Cerebellar nuclear complex (tissue), 1 donor: ENCODE measurements at places on chromosomes 3 and 15.

GRCh38 chr3:142852009-142852408 lies 36.9 kb downstream of the PCOLCE2 start:
- DNase-seq, result no peak

GRCh38 chr3:15495461-15496340 lies 25.8 kb downstream of the COLQ start:
- DNase-seq, result no peak

DNA sequence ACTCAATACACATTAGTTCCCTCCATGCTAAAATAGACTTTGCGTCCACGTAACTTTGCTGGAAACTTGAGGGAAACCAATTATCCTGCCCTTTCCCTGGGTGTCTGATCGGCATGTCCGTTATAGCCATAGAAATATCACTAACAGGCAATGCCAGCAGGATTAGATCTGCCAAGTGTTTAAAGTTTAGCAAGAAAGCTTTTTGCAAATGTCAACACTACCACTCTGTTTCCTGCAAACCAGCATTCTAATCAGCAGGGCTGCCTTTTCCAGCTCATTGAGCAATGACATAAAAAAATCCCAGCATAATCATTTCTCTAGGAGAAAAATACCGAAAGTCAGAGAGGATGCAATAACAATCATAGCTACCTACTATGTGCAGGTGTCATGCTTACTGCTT lies 60.9 kb downstream of the NOX5 start:
- no peak for DNase-seq

- no peak for DNase-seq
Observed at GRCh38 chr3:69445498-69445897, 59.6 kb upstream of the FRMD4B start.

GRCh38 chr3:171649267-171649666 lies 161.0 kb downstream of the PLD1 start:
- DNase-seq, result no peak

- DNase-seq, result no peak
Observed at GRCh38 chr3:94433811-94434210, 370.9 kb downstream of the NSUN3 start.

DNA sequence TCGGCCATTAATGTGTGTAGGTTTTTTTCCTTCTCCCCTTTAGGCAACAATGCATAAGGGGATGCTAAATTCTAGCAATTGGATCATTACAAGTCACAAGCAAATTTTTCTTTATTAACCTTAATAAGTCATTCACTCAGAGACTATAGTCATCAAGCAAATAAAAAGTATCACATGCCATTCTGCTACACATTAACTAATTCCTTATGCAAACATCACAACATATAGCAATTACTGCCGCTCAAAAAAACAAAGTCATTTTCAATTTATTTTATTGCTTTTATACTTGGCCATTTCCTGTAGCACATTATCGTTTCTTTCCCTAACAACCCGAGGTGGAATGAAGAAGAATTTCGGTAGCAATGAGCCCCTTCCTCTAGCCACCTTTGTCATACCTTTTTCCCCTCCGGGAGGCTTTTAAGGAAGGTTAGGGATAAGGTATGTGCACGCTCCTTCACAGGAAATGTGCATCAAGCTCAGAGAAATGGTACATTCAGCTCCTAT lies 421.2 kb downstream of the TIGIT start:
- DNase-seq, result no peak

DNA sequence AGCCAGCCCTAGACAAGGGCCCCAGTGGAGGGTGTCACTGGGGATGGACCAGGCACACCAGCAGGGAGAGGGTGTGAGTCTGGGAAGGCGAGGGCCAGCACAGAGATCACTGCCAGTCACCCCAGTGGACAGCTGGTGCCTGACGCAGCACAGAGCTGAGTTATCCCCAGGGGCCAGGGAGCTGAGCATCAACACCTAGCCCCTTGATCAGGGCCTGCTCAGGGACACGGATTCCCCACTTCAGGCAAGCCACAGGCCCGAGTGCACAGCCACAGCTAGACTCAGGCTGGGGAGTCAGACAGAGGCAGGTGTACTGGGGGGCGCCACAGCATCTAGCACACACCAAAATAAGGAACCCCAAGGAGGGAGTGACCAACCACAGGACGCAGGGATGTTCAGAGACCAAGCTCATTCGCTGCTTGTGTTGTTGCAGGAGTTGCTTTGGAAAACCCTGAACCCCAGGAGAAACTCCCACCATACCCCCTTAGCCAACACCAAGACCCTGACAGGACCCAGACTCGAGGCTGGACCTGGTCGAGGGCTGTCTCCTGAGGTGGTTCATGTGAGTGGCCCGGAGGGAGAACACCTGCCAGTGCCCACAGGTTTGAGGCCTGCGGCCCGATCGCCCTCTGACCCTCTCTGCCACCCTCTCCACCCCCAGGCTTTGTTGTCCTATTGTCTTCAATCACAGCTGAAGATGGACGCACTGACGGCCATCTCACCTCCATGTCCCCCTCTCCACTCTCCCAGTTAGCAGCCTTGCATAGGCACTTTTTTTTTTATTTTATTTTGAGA lies 146.8 kb downstream of the TPRA1 start:
- no peak for DNase-seq

- no peak for DNase-seq
Observed at GRCh38 chr3:72995337-72995736, 1.3 kb upstream of the PPP4R2 start.

DNA sequence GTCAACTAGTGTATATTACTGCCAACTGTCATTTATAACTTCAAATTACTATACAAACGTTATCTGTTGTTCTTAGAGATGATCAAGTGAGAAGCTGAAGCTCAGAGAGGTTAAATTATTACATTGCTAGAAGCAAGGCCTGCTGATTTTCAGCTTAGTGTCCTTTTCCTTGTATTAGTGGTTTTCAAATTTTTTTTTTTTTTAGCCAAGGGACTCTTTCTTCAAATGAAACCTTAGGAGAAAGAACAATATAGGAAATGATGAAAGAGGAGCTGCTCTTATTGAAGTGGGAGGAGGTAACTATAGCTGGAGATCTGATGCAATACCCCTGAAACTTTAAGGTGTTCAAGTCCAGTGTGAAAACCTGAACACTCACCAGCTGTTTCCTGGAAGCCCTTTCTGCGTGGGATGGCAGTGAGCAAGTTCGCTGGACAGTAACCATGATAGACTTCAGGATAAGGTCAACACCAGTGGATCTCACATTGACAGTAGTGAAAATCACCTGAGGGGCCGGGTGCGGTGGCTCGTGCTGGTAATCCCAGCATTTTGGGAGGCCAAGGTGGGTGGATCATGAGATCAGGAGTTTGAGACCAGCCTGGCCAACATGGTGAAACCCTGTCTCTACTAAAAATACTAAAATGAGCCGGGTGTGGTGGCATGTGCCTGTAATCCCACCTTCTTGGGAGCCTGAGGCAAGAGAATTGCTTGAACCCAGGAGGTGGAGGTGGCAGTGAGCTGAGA lies 376.2 kb downstream of the EDEM1 start:
- no peak for DNase-seq

DNA sequence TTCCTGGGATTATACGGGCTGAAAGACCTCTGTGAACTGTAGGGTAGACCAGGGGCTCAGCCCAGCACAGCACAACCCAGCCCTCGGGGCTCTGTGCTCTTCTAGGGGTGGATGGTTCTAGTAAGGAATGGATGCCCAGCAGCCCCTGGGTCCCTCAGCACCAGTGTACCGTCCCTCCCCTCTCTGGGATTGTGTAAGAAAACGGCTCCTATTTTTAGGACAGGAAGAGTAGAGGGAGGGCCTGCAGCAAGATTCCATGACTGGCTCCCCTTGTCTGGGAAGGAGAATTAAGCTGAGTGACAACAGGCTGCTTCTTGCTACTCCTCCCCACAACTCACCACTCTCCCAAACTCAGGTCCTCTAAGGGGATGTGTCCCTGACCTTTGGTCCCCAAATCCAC lies 270.8 kb upstream of the TOPAZ1 start:
- no peak for DNase-seq

DNA sequence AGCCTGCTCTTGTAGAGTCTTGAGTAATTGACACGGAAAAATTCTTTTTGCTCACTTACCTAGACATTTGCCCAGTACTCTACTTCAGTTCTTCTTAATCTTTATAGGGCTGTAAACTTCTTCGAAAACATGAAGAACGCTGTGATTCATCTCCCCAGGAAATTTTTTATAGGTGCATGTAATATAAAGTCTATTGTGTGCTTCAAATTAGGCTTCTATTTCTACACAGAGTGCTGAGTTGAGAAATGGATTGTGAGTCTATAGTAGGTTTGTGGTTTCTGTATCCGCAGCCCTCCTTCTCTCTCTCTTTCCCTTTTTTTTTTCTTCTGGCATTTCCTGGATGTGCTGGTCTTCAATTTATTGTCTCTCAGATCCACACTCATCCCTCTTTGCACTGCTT lies 183.3 kb upstream of the DCBLD2 start:
- DNase-seq, result no peak

DNA sequence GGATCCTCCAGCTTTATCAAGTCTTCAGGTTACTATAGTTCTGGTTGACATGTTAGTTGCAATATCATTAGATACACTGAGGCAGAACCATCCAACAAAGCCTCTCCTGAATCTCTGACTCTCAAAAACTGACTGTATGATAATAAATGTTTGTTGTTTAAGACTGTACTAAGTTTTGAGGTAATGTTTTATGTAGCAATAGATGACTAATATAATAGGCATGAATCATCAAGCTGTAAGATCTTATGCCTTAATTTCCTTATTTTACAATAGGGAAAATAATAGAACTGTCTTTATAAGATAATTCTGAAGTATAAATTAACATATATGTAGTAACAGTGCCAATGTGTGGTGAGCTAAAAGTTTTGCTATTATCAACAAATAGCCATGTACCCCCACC lies 88.9 kb upstream of the TBC1D5 start:
- no peak for DNase-seq

DNA sequence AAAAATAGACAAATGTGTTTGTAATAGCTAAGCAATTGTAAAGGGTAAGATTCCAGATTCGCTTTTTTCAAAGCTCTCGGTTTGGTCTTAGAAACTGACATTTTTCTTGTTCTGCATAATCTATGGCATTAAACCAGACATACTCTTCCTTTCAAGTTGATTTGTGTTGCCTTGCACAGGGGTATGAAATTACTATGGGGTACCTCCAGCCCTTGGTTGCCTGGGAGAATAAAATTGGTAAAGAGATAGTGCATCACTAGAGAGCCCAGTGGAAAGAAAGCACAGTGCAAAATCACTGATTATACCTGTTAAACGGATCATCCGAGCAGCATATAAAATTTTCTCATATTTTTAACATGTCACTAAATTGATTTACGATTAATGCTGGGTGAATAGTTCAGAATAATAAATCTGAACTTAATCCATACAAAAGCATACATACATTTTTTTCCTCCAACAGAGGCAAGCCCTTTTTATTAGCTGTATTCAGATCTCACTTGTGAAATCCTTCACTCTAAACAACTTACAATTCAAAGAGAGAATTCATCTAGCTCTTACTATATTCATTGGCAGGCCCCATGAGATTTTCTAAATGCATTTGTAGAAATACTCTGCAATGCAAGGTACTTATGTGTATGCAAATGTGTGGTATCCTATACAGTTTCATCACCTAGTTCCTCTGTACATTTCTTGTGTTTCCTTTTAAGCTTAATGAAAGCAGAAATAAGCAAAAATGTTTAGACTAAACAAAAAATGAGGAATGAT lies 224.4 kb downstream of the ROBO1 start:
- no peak for DNase-seq

DNA sequence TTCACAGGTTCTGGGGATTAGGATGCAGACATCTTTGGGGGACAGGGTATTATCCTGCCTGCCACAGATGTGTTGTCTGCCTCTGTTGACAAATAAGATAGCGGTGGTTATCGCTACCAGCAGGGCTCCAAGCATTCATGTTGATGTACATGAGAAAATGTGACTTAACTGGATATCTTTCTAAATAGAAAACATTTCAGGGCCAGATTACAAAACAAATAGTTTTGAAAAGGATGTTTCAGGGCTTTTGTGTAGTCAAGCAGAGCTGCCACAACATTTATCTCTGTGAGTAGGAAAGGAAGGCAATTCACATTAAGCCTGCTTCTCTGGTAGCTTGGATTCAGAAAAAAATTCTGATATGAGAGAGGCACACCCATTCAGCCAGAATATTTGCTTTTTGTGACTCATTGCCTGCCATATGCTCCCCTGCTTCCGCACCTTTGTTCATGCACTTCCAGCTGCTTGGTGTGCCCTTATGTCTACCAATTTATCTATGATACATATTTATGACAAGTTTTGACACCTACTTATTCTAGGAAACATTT lies 22.8 kb downstream of the PLS1 start:
- DNase-seq, result no peak

GRCh38 chr3:45962033-45962432 lies 18.8 kb downstream of the CXCR6 start:
- DNase-seq, result no peak

DNA sequence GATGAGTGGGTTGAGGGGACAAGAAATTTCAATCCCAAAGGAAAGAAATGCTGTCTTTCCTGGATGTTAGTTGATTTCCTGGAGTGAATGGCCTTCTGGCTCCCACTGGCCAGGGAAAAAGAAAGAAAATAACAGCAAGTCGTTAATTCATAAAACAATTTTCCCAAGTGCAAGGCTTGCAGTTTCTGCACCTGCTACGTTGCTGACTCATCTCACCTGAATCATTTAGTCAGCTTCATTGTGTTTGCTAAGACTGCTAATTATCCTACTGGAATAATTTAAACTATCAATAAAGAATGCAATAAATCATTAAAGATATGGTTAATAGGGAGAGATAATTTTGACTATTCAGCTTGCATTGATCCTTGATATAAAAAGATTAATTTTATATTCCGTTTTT lies 387.6 kb downstream of the ROBO2 start:
- no peak for DNase-seq

- no peak for DNase-seq
Observed at GRCh38 chr3:77102951-77103769, 63.3 kb downstream of the ROBO2 start.

DNA sequence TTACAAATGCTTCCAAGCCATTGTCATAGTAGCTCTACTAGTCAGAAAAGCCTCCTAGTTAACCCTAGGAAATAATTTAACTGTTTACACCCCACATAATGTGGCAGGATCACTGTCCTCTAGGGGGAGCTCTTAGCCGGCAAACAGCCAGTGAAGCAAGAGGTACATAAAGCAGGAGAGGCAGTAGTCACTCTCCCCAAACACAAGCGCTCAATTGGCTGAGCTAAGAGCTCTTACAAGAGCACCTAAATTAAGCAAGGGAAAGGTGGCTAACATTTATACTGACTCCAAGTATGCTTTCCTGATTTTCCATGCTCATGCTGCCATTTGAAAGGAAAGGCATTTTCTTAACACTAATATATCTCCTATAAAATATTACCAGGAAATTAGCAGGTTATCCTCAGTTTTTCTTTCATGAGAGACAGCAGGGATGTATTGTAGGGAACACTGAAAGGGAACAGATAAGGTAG lies 37.6 kb downstream of the NCEH1 start:
- DNase-seq, result no peak

GRCh38 chr3:150252462-150252861 lies 155.6 kb upstream of the TSC22D2 start:
- DNase-seq, result no peak

DNA sequence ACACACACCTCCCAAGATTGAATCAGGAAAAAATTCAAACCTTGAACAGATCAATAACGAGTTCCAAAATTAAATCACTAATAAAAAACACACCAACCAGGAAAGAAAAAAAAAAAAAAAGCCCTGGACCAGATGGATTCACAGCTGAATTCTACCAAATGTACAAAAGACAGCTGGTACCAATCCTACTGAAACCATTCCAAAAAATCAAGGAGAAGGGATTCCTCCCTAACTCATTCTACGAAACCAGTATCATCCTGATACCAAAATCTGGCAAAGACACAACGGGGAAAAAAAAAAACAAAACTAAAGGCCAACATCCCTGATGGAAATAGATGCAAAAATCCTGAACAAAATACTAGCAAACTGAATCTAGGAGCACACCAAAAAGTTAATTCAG lies 54.4 kb upstream of the SLC12A8 start:
- DNase-seq, result peak; percentile 19
